NCI-H2081 (cell line): ENCODE measurements at places on chromosomes 13 and 19.
A peak's percentile ranks its signal among the peaks of the same experiment; 100 is the strongest.

GRCh38 chr13:22278336-22278929 is 607.6 kb downstream of the FGF9 start:
- DNase-seq, result peak; percentile 7

DNA sequence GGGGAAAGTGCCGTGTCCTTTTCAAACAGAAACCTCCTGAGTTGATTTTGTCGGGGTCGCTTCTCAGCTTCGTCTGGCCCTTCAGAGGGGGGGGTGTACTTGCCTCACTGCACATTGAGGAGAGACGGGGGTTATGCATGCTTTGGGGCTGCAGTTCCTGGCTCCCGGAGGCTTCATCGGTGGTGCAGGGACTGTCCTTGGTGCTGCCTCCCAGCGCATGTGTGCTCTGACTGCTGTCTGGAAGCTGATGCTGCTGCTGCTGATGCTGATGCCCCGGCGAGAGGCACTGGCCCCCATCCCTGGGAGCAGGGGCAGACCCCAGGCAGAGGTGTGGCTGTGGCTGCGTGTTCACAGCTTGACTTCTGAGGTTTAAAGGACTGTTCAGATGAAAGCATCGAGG is 91.0 kb downstream of the ARHGEF7 start:
- DNase-seq, result no peak

- no peak for DNase-seq
Observed at GRCh38 chr13:40756042-40756441, 14.9 kb downstream of the MRPS31 start.

DNA sequence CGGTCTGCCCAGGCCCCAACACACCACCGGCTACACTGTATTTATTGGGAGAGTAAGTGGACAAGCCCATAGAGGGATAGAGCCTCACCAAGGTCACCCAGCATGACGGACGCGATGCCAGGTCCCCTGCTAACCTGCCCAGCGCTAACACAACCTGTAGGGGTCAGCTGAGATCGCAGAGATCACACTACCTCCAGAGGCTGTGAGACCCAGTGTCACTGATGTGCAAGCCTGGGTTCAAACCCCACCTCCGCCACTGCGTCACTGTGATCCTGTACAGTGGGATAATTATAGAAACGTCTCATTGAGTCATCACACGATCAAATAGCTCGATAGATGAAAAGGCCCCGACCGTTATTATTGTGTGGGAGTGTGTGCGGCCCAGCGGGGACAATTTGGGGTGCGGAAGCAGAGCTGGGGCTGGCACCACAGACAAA is 10.6 kb upstream of the TLE2 start:
- no peak for DNase-seq

DNA sequence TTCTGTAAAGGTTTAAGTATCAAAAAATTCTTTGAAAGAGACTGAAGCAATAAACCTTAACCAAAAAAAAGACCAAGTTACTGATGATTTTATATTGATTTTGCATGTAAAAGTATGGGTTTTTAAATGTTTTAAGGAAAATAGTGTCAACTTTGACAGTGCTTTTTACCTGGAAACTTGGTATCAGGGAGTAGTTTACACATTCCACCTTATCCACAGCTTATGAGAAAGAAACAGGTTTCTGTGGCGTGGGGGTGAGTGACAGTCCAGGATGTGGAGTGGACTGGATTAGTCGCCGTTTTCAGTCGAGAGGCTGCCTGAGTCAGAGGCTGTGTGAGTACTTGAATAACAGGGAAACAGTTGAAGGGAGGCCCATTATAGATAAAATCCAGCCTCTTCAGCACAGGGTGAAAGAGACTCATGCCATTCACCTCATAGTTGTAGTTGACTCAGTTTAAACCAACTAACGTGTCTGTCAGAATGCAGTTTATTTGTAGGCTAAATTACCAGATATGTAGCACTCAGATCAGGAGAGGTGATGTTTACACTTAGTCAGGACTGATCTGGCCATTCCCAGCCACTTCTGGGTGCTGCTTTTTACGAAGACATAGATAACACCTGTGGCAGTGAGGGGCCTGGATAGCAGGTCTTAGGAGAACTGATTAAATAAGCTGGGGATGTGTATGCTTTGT is 595 bp upstream of the GPR183 start:
- DNase-seq, result no peak

DNA sequence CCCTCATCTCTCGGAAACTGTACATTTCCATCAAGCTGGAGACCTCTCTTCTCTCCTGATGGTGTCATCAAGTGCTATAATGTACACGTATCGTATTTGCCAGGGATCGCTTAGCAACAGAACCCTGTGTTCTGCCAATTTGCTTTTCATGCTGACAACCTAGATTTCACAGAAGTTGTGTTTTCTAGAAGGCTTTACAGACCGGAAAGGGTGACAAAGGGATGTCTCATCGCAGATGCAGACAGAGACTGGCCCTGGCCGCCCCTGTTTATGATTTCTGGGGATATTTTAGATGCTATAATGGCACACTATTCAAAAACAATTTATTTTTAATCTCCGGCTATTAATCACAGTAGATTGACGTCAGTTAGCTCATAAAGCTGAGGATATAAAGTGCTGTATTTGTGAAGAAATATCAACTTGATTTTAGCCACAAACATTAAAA is 291.4 kb downstream of the IRS2 start:
- DNase-seq, result no peak

DNA sequence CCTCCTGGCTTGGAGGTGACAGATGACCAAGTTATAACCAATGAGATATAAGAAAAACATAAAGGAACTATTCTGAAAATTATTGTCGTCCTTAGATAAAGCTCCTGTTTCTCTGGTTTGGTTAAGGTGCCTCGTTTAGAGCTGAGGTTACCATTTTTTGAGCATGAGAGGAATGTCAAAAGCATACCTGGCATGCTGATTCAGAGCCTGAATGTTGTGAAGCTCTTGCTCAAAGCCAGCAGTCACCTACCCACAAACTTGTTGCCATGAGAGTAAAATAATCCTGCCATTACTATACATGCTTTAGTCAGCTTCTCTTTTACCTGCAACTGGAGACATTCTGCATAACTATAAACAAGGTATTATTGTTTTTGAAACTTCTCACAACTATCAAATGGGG is 1116.2 kb downstream of the DIAPH3 start:
- DNase-seq, result no peak

DNA sequence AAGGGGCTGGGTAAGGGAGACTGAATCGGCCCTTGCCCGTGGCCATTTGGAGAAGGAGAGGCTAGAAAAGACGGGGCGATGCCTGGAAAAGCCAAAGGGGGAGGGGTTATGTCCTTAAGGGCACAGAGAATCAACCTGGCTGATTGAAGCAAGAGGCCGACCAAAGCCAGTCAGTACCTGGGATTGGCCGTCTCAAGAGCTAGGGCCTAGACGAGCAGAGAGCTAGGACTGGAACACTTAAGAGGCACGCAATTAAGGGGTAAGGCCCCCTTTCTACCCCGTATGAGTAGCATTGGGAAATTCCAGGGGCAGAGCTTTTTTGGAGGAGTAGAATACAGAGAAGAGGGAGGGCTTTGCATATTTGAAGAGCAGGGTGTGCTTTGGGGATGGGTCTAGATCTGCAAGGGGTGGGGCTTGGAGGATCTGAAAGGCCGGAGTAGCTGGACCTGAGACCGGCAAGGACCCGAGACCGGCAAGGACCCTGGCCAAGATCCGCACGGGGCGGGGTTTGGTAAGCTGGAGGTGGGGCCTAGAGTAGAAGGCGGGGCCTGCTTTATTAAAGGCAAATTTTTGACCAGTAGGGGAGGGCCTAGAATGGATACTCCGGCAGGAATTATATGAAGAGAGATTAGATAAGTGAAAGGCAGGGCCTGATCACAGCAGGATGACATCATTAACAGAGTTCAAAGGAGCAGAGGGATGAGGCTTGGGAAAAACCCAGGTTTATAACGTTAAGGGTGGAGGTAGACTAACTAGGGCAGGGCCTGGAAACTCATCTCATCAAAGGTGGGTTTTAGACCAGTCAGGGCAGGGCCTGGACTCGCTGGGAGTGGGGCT is 10.7 kb upstream of the CACNG6 start:
- DNase-seq, result no peak

- DNase-seq, result peak; percentile 6
Observed at GRCh38 chr13:67204764-67205163, 25.4 kb downstream of the PCDH9 start.

DNA sequence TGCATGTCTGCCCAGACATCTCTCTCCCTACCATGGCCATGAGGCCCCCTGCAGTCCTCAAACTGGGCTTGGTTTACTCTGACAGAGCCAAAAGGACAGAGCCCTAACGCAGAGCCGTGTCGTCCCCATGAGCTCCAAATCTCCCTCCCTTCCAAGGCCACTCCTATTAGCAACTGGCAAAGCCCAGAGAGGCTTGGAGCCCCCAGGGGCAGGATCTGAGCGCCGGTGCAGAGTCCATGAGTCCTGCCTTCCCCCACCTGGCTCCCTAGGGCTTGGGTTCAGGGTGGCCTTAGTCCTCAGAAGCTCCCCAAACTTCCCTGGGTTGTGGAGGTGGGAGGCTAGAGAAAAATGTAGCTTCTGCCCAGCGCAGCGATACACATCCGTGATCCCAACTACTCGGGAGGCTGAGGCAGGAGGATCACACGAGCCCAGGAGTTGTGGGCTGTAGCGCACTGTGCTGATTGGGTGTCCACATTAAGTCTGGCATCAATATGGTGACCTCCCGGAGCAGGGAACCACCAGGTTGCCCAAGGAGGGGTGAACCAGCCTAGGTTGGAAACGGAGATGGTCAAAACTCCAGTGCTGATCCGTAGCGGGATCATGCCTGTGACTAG is 7.4 kb upstream of the PGPEP1 start:
- no peak for DNase-seq

- peak; percentile 14 for DNase-seq
Observed at GRCh38 chr19:7916103-7916954, 1.7 kb downstream of the TGFBR3L start.

DNA sequence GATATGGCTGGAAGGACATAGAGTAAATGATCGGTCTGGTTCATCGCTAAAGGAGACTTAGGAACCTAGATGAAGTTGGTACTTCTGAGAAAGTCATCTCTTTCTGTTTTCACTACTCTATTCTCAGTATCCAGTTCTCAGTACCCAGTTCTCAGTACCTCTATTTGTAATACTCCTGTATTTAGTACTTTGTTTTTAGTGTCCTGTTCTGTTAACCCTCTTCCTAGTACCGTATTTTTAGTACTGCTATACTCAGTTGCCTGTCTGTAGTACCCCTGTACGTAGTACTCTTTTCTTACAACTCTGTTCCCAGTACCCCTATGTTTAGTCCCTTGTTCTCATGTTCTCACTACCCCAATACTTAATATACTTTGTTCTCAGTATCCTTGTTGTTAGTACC is 1.2 kb downstream of the RFXAP start:
- DNase-seq, result no peak

DNA sequence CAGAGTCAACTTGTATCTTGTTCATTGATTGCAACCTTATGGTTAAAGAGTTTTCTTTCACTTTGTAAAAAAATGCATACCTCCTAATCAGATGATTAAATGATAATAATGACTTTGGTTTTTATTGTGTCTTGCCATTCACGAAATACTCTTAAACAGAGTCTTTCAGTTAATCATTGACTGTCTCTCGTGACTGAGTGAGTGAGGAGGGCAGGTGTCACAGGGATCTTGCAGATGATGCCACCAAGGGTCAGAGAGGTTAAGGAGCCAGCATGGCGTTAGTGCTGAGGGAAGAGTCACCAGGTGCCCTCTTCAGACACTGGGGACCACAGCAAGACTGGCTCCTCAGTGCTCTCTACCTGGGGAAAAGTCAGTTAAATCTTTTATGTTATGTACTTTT is 8.0 kb downstream of the GPATCH1 start:
- DNase-seq, result no peak

- no peak for DNase-seq
Observed at GRCh38 chr19:40442328-40443130, 1.6 kb downstream of the SERTAD3 start.

- no peak for DNase-seq
Observed at GRCh38 chr13:40540328-40541044, 126.0 kb downstream of the FOXO1 start.

DNA sequence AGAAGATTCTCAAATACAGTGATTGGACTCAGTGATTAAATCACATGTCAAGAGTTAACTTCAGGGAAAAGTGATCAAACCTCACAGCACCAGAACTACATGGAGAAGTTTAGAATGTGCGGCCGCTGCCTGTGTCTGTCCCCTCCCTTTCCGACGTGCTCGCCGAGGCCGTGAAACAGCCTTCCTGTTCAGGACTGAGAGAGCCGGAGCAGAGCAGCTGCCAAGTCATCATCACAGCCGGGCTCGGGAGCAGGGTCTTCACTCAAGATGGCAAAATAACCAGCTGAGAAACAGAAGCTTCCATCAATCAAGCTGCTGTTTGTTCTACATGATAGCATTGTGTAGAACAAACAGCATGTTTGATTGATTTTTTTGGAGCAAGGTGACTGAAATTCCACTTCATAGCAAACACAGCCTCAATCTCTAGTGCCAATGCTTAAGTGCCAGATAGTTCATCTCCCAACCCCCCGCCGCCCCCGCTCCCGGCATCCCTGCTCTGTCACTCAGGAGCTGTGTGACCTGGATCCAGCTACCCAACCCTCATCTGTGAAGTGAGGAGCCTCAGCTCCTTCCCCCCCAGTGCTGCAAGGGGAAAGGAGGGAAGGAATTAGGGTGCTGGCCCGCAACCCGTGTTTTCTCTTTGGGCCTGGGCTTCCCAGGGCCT is 70.6 kb downstream of the HSPH1 start:
- no peak for DNase-seq

DNA sequence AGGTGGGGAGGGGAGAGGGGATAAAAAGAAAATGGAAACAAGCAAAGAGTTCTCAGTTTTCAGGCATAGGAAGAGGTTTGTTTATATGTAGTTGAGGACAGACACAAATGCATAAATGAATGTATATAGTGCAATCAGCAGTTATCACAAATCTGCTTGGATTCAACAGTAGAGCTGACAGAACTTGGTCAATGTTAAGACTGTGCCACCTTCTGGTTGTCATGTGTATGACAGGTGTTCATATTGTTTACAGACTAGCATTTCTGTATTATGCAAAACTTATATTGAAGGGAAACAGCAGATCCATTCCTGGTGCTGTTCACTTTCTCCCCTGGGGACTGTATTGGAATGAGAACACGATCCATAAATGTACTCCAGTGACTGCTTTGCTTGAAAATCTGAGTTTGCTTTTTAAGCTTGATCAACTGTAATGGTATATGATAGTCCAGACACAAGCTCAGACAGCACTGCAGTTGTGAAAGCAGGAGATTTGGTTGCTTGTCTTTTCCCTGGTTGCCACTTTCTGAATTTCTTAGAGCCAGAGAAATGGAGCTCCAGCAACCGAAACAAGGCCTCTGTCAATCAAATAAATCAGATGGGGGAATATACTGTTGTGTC is 319.5 kb upstream of the OBI1 start:
- peak; percentile 71 for DNase-seq

GRCh38 chr13:91346850-91347201 is 661 bp upstream of the MIR17HG start:
- no peak for DNase-seq

DNA sequence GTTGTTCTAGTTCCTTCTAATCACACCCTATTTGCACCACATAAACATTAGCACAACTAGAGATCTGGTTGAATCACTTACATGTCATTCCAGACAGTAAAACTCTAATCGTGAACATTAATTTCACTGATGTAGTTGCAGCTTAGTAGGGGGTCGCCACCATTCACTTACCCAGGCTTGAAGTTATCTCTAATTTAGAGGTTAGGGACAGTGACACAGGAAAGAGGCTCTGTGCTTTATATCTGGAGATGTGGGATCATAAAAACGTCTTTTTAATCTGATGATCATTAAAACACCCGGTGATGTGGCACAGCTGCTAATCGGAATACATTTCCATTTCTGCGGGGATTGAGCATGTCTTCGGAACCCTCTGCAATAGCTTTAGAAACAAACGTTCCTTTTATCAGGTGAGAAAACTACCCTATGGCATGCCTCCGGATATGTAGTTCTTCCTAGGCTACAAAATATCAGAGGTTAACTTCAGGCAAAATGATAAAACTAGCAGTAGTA is 523.0 kb downstream of the MYO16 start:
- no peak for DNase-seq
